ENCODE measurements at places on chromosomes 6 and 20. TPM values are rescaled to one million over a fixed set of nuclear protein-coding genes. Genes with fewer than 3 reads are reported as not detected.

GRCh38 chr6:168876956-168877355, 376.7 kb downstream of the THBS2 start:
- no peak for DNase-seq

DNA sequence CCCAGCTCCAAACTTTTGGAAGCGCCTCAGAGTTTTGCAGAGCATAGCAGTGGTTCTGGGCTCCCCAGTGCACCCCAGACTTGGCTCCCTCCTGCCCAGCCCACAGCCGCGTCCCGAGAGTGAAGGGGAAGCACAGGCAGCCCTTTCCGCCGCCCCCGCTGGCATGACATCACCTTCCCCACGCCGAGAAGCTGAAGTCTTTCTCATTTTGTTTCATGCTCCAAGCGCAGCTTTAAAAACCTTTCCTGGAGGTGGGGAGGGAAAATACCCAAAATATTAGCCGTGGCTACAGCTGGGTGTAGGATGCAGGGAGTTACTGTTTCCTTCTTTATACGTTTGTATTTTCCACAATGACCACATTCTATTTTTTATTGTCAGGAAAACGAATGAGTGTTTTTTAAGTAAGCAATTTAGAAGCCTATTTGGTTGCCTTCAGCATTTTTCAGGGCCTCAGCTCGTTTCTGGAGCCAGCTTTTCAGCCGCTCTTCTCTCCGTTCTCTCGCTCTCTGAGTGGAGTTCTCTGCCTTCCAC, 72.9 kb downstream of the SNX5 start:
- DNase-seq: no peak

Gene SNAP91
- total RNA-seq: not detected

Gene COL11A2
- 0.77 TPM for total RNA-seq

DNA sequence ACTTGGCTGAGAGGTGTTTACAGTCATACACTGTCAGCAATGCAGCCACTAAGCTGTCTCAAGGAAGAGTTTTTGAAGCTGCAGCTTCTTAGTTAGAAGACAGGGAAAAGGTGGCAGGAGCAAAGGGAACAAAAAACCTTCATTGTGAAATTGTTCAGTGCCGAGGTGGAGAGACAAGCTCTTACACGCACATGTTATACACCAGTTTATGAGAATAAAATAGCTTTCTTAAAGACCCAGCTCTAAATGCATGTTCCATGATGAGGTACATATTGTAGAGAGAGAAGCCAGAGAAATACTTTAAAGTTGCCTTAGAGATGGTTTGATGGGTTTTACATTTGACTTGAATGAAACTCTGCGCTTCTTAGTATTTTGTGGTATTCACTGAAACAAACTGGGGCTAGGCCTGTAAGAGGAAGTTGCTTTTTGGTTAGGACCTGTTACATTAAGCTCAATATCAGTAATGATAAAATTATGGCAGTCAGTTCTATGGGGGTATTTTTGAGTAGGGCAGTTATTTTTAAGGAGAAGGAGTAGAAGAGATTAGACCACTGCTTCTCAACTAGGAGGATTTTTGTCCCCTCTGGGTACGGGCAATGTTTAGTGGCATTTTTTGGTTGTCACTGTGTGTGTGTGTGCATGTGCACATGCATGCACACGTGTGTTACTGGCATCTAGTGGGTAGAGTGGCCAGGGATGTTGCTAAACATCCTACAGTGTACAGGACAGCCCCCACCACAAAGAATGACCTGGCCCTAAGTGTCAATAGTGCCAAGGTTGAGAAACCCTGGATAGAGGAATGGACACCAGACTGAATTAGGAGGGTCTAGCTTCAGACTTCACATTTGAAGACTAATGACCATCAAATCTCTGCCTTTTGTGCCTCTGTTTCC, 9.8 kb downstream of the NEDD9 start:
- DNase-seq: no peak

Data from HT1080 (cell line).